ENCODE measurements at places on chromosomes 4 and X.

DNA sequence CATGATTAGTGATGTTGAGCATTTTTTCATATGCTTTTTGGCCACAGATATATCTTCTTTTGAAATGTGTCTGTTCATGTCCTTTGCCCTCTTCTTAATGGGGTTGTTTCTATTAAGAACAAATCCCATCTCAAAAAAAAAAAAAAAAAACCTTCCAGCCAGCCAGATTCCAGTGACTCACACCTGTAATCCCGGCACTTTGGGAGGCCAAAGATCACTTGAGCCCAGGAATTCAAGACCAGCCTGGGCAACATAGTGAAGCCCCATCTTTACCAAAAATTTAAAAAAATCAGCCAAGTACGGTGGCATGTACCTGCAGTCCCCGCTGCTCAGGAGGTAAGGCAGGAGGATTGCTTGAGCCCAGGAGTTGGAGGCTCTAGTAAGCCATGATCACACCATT lies 5.1 kb downstream of the RAB33B start:
- no peak for DNase-seq

GRCh38 chr4:28241021-28241420 lies 1380.4 kb downstream of the STIM2 start:
- DNase-seq: no peak

DNA sequence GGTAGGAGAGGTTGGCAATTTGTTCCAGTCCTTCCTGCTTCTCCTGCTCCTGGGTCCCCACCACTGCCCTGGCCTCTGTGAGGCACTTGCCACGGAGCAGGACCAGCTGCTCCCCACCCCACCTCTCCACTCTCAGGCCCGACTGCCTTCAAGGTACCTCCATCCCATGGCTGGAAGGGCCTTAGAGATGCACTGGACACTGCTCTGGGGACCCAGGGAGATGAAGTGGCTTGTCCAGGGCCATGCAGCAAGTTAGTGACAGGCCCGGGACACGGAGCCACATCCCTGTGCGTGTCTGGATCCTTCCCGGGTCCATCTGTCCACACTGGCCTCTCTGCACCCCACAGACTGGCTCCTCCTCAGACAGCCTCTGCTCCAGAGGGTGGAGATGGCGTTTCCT lies 105.3 kb downstream of the CPZ start:
- no peak for DNase-seq

DNA sequence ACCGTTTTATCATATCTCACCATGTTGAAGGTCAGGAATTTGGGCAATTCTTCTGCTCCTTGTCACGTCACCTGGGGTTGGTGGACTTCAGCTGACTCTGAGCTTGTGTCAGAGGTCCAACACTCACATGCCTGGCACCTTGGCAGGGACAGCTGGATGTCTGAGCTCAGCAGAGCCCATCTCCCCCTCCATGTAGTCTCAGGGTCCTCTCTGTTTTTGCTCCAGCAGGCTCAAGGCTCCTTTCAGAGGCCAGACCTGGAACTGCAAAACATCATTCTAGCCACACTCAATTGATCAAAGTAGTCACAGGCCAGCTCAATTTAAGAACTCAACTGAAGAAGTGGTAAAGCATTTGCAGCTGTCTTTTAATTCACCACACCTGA lies 45.4 kb downstream of the EDNRA start:
- no peak for DNase-seq

DNA sequence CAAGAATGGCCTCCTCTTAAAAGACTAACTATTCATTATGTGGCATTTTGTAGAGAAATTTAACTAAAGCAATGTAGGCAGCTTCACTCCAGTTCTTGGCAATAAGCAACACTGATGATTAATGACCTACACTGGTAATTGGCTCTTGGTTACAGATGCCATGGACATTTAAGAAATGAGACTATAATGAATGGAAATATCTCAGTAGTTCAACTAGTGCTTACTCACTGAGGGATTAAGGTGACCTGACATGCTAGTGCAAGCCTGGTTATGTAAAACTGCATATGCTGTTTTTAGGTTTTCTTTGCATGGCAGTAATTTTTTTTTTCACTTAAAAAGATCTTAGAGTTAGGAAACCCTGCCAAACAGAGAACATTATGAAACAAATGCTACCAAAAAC lies 152.7 kb upstream of the AADAT start:
- DNase-seq: no peak

- DNase-seq: no peak
Observed at GRCh38 chr4:87037671-87038334, 103.0 kb downstream of the AFF1 start.

- no peak for DNase-seq
Observed at GRCh38 chr4:42136371-42136770, 16.1 kb downstream of the BEND4 start.

- no peak for DNase-seq
Observed at GRCh38 chrX:2474963-2475726, 25.6 kb downstream of the DHRSX start.

- no peak for DNase-seq
Observed at GRCh38 chrX:77009691-77010090, 437.5 kb upstream of the FGF16 start.

DNA sequence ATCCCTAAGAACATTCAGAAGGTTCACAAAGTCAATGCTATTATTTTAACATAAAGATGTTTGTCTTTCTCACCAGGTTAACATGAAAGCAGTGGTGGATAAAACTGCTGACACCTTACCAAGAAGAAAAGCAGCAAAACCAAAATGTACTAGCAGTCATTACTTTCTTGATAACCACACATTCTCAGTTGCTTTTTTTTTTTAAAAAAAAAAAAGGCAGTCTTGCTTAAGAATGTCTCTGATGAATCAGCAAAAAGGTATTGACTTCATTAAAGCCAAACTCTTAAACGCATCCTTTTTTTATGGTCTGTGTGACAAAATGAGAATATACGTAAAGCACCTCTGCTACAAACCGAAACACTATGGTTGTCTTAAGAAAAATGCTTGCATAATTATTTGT lies 31.9 kb downstream of the CDKL2 start:
- no peak for DNase-seq

Data from activated naive CD4-positive, alpha-beta T cell treated with Interleukin-2 at 50 U/mL for 16 hours (primary cell).